Activated gamma-delta T cell treated with anti-CD3 and anti-CD28 coated beads, Interleukin-2, amount 50 U/mL, for 16 hours (primary cell): ENCODE measurements at places on chromosomes 4 and X.

- DNase-seq: no peak
Observed at GRCh38 chr4:100889401-100889800, 371.6 kb upstream of the EMCN start.

GRCh38 chr4:15695240-15695699 lies 7.6 kb upstream of the BST1 start:
- DNase-seq: no peak

DNA sequence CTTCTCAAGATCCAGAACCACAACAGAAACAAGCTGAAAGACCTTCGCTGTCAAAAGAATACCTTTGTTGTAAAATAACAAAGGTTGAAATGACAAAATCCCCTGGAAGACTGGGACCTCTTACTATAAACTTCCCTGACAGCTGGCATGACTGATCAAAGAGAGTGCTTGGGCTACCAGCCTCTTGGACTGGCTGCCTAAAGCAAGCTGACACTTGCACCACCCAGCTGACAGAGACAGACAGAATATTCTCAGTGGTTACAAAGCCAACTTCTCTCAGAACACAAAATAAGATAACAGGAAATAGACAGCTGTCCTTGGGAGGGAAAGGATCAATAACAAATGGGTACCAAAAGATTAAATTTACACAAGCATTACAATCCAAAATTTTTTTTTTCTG lies 241.7 kb upstream of the SPOCK3 start:
- no peak for DNase-seq

- DNase-seq: no peak
Observed at GRCh38 chr4:134668237-134668636, 466.6 kb upstream of the PABPC4L start.

DNA sequence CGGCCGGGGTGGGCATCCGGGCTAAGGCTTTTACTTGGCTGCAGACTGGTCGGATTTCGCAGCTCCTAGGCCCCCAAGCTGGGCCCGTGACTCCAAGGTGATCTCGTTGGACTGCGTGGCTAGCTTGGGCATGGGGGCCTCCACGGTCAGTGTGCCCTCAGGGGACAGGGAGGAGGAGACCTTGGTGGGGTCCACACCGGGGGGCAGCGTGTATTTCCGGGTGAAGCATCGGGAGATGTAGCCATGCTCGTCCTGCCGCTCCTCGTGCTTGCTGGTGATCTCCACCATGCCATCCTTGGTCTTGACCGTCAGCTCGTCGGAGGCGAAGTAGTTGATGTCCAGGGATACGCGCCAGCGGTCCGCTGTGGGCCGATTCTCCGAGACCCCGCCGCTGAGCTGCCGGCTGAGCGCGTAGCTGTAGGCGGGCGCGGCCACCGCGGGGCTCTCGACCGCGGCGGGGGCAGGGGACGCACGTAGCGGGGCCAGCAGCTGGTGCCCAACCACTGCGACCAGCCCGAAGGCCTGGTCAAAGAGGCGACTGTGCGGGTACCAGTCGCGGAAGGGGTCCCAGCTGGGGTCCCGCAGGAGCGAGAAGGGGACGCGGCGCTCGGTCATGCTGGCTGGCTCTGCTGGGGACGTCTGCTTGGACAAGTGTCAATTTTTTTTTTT lies 881 bp upstream of the CACNA1F start:
- no peak for DNase-seq

GRCh38 chr4:124253080-124253479 lies 459.5 kb downstream of the ANKRD50 start:
- DNase-seq: no peak

GRCh38 chrX:32871636-32872035 lies 339.7 kb downstream of the DMD start:
- DNase-seq: no peak

DNA sequence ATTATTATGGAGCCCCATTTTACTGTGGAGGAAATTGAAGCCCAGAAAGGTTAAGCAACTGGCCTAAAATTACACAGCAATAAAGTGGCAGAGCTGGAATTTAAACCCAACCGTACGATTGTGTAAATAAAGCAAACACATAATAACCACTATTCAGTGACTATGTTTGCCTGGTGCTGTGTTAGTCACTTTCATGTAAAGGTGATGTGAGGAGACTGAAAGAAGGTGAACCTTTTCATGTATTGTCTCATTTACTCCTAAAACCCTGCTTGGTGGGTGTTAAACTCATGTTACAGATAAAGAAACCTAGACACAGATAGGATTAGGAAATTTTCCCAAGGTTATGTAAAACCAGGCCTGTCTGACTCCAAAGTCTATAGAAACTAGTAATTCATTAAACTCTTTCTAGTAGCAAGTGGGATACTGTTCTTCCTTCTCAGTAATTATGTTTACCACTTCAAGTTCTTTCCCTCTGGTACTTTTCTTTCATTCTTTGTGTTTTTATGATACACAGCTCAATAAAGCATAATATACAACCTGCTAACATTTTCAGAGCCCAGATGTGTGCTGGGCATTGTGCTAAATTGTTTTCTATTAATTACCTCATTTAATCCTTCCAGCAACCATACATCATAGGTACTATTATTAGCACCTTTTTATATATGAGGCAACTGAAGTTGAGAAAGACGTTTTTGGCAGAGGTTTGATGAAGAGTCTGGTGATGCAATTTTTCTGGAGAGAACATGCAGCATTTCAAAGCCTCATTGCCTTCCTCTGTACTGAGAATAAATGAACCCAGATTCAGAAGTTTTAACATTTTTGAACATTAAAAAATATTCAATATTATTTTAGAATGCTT lies 202.7 kb downstream of the SPRY1 start:
- DNase-seq: no peak

DNA sequence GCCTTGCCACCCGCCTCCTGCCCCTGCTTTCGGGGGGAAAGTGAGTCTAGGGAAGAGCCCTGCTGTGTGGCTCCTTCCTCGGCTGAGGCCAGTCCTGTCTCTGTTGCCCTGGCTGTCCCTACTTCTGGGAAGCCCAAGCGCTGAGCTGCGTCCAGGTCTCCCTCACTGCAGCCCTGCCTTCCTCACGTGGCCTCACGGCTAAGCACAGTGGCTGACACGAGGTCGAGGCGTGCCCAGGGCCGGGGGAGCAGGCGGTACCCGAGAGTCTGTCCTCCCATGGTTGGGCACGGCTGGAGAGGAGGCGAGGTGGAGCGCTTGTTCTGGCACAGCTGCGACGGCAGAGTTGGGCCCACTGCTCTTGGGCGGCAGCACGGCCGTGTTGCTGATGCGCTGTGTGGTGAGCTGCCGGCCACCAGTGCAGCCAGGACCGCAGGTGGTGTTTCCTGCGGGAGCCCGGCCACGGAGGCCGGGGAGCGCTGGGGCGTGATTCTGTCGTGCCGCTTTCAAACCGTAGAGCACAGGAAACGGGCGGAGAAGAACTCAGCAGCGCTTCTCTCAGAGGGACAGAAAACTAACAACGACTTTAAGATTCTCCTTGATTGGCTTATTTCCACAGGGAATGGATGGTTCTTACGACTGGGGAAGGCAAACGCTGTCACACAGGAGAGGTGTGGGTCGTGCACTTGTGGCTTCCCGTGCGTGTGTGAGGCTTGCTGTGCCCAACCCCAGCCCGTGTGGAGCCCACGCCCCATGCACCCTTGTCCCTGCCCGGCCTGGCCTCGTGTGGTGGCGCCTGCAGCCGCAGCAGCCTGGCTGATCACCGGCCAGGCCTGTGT lies 21.3 kb downstream of the MAEA start:
- no peak for DNase-seq

DNA sequence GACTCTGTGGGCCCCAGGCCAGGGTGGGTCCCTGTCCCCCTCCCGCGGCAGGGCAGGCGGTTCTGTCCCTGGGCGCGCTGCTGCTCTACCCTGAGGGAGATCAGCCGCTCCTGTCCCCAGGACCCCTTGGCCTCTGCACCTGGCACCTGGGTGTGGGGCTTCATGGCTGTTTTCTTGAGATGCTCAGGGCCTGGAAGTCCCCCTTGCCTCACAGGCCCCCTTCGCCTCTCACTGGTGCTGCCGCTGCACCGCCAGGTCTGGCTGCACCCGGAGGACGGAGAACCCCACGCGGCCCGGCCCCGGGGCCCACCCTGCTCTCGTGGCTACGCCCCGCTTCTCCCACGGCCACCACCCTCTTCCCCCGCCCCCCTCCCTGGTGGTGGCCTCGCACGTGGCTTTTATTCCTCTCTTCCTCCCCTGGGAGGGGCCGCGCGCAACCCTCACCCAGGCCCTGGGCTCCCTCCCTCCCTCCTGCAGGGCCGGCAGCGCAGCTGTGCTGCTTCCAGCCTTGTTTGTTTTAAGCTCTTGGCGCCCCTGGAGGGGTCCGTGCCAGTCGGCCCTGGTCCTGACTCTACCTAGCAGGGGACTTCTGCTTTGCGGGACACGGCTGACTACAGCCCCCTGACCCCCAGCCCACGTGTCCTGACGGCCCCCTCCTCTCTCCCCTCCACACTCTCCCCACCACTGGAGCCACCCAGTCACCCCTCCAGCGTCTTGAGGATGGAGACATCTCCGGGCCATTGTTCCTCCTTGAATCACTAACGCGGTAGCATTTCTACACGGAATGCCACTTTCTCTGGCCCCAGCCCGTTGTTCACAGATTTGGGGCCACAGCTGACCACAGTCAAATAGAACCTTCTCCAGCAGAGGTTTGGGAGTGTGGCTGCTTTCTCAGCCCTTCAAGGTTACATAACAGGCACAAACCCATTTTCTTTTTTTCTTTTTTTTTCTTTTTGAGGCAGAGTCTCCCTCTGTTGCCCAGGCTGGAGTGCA lies 20.6 kb upstream of the CLDN24 start:
- no peak for DNase-seq

GRCh38 chrX:41409006-41409405 lies 38.1 kb upstream of the NYX start:
- no peak for DNase-seq

DNA sequence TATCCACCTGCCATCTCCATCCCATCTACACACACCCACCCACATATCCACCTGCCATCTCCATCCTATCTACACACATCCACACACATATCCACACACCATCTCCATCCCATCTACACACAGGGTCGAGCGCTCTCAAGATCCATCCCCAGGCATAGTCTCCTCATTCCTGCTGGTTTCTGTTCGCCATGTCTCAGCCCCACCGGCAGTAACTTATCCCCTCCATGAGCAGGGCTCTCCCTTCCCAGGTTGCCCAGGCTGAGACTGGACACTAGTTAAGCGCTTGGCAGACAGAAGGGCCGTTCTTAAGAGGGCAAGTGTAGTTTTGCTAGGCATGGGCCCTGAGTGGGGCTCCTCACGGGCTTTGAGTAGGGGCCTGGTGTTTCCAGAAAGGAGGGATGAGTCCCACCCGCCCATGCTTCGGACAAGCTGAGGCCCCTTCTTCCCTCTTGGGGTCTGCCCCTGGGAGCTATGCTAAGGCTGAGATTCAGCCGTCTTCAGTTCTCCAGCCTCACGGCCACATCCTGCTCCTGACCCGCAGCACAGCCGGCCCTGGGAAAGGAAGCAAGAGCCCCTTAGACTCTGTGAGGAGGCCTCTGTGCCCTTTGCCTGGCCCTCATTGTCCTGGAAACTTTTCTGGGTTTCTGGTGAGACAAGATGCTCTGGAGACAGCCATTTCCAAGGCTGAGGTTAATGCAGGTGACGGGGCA lies 20.4 kb downstream of the TMEM271 start:
- no peak for DNase-seq

GRCh38 chr4:136000246-136000645 lies 1532.0 kb downstream of the PCDH18 start:
- DNase-seq: no peak

DNA sequence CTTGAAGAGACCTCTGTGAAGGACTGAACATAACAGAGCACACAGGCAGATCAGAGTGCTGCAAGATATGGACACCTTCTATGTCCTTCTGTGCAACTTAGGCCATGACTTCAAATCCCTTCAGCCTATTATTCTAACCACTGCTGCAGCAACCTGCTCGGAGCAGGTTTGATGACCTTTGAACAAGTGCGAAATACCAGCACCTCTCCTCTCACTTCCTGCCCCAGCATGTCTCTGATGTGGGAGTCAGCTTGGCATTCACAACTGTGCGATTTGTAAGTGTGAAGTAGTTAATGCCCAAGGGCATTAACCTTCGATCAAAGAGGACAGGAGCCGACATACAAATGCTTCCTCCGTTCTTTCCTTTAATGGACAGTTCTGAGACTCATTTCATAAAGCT lies 1.6 kb upstream of the EXOC1 start:
- DNase-seq: peak; percentile 25

- no peak for DNase-seq
Observed at GRCh38 chr4:38904090-38904666, 36.6 kb downstream of the FAM114A1 start.

DNA sequence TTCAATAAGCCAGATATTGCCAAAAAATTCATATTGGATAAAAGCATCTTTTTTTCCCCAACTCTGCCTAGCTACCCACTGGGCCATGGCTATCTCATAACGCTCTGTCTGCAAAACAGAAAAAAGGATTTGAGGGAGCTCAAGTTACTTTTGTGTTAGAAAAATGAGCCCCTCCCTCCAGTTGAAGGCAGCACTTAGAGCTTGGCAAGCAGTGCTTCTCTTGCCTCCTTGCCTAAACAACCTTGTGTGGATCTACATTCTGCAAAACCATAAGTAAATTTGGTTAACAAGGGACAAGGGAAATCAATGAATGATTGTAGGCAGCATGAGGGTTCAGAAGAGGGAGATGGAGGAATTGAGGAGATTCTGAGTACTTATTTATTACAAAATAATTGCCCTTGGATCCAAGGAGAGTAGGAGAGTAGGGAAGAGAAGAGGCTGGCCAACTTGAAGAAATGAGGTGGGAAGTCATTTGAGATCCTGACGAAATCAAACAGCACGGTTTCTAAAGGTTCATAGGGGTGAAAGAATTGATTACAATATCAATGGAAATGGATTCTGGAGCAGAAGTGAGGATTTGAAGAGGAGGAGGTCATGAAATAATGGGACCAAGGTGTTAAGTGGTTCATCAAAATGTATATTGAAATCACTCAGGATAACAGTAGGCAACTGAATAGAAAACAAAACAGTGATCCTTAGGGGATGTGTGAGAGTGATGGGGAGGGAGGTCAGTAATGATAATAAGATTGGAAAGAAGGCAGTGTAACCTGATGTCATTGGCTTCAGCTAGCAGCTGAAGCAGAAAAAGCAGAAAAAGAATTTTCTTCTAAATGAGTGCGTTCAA lies 434.8 kb upstream of the IGFBP7 start:
- DNase-seq: no peak

- DNase-seq: no peak
Observed at GRCh38 chrX:35842674-35843073, 44.5 kb downstream of the MAGEB16 start.

- no peak for DNase-seq
Observed at GRCh38 chr4:40225497-40225896, 28.7 kb downstream of the RHOH start.

- DNase-seq: no peak
Observed at GRCh38 chrX:141443922-141444321, 140.6 kb downstream of the SPANXA1 start.

- no peak for DNase-seq
Observed at GRCh38 chrX:53474707-53475106, 40.5 kb upstream of the HSD17B10 start.

- no peak for DNase-seq
Observed at GRCh38 chr4:87005369-87005689, 70.5 kb downstream of the AFF1 start.
